Stimulated activated memory B cell treated with anti-CD40 and anti-IgM and Interleukin-4, amounts not matched to agents 10 μg/mL and 1 μg/mL and 100 μg/mL, for 72 hours (primary cell): ENCODE measurements at places on chromosomes 11 and 22.

DNA sequence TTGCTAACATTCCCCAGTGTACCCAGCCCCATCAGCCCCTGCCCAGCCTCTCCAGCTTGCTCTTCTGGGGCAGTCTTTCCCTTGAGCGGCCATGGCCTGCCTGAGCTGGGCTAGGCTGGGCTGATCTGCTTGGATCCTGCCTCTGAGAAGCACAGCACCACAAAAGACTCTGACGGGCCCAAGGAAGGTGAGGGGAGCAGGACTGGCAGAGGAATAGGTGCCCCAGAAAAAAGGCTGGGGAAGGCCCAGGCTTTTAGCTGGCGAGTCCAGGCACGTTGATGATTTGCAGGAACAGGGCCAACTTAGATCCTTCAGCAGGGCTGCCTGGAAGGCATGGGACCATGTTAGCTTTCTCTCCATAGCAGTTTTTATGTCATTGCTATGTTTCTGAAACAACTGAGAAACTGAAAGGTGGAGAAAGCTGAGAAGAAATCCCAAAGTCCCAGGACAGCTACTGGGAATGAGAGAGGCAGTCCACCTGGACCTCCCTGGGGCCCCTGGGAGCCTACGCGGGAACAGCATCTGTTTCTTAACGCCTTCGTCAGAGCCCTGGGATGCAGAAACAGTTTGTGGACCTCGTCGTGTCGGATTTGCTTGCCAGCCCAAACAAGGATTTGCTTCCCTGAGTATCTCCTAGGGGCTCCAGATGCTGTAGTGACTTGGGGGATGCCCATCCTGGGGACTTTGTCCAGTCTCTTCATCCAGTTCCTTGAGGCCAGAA, 24.4 kb upstream of the FXYD6 start:
- ATAC-seq, result peak; percentile 34

GRCh38 chr11:20047006-20047768, 113.1 kb downstream of the DBX1 start:
- ATAC-seq, result no peak

GRCh38 chr11:91170711-91171110, 947.9 kb upstream of the CHORDC1 start:
- no peak for ATAC-seq

- peak; percentile 51 for ATAC-seq
Measured at GRCh38 chr22:16845465-16845864, 20.3 kb upstream of the XKR3 start.

- no peak for ATAC-seq
Measured at GRCh38 chr11:82903843-82904586, 2.5 kb downstream of the DDIAS start.

DNA sequence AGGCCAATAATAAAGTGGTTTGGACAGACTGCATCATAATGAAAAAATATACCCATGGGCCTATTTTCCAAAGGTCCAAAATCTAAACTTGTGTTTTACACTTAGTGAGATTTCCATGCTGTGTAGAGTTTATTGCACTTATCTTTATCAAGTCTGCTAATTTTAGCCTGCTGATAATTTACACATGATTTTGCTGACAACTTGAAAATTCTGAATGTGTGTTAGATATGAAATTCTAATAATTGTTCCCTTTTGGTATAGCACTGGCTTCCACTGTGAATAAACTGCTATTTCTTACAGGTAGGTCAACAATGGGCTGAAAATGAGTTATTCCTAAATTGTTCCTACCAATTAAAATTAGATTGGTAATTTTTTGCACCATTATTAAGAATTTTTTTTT, 589.1 kb upstream of the ANO3 start:
- no peak for ATAC-seq

DNA sequence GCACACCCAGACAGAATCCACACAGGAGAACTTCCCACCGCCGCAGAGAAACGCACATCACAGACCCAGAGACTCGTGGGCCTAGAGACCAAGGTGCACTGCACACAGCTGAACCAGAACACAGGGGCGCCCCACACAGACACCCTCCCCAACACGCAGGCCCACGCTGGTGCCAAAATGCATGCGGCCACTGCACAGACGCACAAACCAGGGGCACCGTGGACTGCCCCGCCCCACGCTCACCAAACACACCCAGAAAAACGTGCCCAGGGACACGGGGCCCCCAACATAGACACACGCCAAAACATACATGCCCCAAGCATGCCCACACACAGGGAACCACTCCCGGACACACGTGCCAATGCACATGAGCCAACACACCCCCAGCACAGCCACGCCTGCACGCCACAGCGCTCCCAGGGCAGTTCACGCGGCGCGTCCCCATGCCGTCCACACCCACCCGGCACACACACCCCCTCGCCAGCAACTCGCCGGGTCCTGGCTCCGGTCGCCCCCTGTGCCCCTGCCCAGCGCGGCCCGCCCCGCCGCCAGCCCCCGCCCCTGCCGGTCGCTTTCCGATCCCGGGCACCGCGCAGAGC, 7.8 kb downstream of the ELFN2 start:
- ATAC-seq, result no peak

GRCh38 chr11:3947061-3947460, 91.6 kb downstream of the STIM1 start:
- ATAC-seq, result peak; percentile 86

DNA sequence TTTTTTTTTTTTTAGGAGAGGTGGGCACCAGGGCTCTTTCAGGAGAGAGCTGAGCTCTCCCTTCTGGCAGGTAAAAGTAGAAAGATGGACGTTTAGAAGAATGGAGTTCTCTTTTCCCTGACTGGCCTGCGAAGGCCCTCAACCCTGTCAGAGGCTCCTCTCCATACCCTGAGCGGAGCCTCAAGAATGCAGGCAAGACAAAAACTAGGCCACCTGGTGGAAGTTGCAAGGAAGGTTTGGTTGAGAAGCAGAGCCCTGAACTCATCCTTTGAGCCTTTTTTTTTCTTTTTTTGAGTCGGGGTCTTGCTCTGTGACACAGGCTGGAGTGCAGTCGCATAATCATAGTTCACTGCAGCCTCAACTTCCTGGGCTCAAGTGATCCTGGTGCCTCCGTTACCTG, 1.4 kb downstream of the OTOG start:
- no peak for ATAC-seq

DNA sequence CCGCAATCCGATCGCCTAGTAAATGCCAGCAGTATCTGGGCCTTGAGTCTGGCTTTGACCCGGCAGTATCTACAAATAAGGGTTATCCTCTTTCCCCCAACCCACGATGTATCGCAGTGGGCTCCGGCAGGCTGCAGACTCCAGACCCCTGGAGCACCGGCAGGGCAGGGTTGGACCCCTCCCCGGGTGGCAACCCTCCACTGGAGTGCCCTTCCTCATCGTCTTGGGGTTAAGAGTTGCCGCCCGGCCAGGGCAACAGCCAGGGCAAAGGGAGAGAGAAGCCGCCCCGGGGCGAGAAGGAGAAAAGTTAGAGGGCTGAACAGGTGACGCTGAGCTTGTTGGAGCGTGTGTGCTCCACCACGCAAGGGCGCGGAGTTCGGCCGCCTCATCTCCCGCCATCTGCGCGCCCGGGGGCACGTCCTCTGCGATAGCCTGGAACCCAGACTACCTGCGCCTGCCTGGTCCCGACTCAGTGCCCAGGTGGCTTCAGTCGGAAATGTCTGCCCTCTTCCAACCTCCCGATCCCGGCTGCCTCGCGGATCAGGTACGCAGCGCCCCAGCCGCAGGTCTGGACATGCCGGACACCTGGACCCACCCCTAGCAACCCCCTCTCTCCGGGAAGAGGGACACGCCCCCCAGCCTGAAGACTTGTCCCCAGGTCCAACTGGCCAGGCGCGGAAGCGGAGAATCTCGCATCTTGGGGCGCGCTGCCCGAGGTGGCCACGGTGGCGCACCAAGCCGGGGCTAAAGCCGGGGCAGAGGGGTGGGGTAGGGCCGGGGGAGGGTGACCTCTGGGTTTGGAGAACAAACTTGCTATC, 1.2 kb downstream of the DSCAML1 start:
- ATAC-seq, result no peak

- ATAC-seq, result no peak
Measured at GRCh38 chr11:103901656-103902055, 134.8 kb upstream of the DDI1 start.

DNA sequence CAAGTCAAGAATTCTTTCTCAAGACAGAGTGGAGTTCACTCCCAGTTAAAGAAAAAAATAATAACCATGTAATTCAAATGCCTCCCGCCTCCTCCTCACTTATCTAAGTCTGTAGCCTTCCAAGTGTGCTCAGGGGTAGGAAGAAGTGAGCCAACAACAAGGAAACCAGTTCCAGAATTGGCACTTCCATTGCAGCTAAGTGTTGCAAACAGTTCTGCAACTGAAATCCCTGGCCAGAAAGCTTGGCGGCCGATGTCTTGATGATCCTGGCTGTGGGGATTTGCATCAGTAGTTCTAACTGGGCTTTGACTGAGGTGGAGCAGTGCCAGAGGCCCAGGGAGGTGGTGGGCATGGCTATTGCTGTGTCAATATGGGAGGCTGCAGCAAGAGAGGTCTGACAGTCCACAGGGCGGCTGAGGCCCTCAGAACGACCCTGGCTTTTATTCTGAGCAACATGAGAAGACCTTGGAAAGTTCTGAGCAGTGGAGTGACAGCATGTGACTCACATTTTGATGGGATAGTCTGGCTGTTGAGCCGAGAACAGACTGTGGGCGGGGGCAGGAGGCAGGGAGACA, 19.2 kb downstream of the DHCR7 start:
- no peak for ATAC-seq

GRCh38 chr11:76190376-76190775, 15.9 kb downstream of the WNT11 start:
- ATAC-seq, result no peak

DNA sequence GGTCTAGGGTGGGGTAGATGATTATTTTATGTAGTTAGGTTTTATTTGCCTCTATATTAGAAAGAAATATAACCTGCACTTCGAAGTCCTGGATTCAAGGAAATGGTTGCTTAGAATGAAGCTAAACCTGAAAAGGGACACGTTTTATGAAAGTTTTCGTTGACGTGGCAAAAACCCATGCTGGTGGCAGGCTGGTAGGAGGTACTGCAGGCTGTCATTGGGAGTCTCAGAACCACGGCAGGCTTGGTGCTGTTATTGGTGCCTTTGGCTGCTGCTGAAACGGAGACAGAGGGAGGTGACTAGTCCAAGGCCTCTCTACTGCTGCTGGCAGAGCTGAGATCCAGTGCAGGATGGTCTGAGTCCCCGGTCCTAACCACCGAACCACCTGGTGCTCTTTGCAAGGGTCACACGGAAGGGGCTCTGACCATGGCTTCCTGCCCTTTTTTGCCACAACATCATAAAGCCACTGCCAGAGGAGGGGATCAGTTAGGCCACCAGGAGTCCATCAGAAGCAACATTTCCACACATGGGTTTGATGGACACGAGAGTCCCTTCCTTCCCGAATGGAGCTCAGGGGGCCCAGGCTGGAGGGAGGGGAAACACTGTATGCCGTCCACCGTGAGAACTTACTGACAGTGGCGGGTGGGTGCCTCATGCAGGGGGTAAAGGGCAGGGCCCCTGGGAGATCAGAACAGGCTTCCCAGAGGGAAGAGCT, 13.4 kb downstream of the CSF2RB start:
- no peak for ATAC-seq

DNA sequence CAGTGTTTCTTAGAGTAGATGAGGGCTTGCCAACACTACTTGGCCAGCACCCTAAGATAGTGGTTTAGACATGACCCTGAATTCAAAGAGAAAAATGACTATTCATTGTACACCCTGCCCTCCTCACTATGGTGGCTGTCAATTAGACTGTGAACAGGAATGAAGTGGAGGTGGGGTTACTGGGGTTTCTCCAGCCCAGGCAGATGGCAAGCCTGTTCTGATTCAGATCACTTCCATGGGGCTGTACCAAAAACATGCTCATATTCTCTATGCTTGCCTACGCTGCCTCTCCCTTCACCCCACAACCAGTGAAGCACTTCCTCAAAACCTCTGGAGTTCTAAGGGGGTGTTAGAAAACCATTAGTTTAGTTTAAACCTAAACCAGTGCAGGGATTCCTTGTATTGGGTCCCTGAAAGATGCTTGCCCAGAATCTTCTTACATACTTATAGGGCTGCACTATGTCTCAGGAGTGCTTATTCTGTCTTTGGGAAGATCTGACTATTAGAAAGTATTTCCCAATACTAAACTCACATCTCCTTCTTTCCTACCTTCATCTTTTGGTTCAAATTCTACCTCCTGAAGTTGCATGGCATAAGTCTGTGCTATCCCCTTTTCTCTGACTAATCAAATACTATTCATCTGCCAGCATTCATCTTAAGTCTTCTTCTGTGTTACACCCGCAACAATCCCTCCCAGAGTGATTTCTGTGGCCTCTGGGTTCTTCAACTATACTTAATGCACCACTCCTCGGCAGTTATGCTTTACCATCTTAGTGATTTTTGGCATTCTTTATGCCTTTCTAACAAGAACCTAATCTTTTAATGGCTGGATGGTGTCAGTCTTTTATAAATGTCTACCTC, 71.8 kb downstream of the ATG16L2 start:
- ATAC-seq, result no peak

DNA sequence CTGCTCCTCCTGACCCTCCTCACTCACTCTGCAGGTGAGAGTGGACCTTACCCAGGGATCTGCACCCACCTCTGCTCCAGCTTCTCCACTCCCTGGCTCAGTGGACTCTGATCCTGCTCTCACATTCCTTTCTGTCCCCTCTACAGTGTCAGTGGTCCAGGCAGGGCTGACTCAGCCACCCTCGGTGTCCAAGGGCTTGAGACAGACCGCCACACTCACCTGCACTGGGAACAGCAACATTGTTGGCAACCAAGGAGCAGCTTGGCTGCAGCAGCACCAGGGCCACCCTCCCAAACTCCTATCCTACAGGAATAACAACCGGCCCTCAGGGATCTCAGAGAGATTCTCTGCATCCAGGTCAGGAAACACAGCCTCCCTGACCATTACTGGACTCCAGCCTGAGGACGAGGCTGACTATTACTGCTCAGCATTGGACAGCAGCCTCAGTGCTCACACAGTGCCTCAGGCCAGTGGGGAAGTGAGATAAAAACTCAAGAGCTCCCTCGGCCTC, 29.7 kb upstream of the VPREB1 start:
- no peak for ATAC-seq

DNA sequence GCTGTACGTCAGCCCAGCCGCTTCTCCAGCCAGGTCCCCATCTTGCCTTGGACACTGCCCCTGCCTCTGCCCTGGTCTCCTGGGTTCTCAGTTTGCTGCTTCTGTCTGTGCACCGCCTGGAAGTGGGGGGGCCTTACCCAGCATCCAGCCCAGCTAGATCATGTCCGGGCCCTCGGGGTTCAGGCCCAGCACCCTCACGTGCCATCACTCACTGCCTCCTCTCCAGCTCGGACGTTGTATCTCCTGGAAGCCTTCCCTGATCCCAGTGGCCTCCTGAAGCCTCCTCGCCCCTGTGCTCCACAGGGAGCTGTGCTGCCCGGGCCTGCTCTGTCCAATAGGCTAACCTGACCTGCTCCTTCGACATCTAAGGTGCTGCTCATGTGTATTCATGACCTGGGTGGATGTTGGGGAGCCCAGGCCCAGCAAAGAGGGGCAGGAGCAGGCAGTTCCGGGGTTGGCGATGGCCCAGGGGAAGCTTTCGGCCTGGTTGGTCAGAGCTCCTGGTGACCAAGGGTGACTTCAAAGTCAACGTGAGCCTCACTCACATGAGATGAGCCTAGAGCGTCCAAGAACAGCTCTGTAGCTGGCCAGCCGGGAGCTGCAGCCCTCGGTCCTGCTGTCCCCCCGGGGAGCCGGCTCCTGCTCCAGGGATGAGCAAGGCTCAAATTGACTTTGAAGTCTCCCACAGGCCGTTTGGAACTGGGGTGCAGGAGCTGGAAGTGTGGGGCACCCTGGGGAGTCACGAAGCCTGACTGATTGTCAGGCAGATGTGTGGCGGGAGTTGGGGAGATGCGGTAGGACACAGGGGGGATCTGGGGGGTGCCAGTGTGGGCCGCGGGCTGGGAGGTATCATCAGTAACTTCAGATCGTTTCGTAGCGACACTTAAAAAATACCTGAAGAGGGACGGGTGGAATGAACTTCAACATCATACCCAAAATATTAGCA, 5.2 kb upstream of the ASCL2 start:
- no peak for ATAC-seq
